ENCODE measurements at places on chromosomes 12 and 14.

DNA sequence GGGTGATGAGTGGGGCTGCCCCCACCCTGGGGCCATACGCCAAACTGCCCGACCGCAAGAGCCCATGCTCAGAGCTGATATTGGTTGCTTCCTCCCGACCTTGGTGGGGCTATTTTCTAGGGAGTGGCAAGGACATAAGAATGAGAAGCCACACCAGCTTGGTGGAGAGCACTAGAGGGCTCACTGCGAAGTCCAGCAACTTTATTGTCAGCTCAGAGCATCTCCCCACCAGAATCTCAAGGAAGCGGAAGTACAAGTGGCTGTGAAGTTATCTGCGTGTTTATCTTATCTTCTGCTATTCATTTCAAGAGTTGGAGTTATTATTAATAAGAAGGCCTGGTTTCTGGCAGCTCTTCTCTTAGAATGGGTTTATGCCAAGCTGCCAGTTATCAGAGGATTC, 4.9 kb upstream of the PLXNC1 start:
- DNase-seq, result no peak

- DNase-seq, result no peak
Observed at GRCh38 chr12:11765817-11766794, 116.6 kb downstream of the ETV6 start.

DNA sequence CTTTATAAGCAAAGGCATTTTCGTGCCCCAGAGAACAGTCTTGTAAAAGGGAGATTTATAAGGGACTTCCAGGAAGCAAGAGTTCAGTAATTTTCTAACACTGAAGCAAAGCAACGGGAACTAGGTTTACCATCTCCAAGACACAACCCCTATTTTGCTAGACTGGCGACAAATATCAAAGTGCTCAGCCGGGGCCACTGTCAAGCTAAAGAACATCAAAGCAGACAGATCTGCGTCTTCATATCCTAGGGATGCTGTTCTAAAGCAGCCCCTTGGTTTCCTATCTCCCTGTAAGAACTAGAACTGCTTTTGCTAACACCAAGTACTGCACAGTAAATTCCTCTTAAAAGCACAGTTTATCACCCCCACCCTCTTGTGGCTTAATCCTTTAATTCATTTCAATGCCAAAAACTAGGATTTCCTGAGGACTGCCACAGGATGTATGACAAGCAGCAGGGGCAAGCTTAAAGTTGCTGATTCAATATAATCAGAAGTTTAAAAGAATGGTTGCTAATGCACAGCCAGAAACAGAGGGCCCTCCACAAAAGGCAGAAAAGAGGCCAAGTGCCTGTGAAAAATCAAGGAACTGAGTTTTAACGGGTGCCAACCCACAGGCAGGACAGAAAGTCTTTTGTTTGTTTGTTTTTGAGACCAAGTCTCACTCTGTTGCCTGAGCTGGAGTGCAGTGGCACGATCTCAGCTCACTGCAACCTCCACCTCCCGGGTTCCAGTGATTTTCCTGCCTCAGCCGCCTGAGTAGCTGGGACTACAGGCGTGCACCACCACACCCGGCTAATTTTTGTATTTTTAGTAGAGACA, 44.0 kb upstream of the ISM2 start:
- DNase-seq, result no peak

GRCh38 chr14:67735336-67736147, 33.9 kb downstream of the RDH12 start:
- no peak for DNase-seq

GRCh38 chr12:122845865-122846621, 10.8 kb downstream of the HIP1R start:
- DNase-seq, result no peak

DNA sequence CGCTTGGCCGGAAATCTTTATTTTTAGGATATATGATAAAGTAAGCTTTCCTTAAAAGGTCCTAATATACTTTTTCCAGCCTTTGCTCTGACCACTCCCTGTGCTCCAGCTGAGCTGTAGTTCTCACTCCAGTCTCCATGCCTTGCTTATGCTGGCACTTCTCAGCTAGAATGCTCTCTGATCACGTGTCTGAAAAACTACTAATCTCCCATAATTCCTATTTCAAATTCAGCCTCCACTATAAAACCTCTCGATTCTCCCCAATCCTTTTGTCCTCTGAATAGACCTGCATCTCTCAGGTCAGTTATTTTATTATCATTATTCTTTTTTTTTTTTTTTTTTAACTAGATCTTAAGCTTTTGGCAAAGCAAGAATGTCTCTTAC, 3.7 kb downstream of the BIN2 start:
- DNase-seq, result no peak

- no peak for DNase-seq
Observed at GRCh38 chr12:108523365-108523764, 8.3 kb downstream of the FICD start.

DNA sequence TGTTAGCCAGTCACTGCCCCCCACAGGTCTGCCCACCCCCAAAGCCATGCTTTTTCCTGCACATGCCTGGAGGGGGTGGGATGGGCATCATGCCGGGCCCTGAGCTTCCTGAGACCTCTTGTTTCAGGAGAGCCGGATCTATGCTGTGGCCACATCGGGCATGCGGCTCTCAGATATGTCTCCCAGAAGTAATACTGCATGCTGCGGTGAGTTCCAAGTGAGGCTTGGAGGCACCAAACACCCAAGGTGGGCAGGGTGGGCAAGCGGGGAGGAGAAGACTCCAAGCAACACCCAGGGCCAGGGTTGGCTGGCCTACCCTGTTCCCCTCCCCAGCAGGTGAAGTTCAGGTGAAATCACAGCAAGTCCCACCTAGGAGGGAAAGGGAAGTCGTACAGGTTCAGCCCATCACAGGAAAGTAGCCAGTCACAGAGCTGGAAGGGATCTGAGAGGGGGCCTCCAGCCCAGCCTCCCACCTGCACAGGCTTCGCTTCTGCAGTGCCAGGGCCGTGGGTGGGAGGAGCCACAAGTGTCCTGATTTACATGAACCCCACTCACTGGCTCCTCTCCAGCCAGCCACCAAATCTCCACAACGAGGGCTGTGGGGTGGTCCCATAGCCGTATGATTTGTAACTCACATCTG, 30.9 kb downstream of the PIGH start:
- DNase-seq, result no peak

DNA sequence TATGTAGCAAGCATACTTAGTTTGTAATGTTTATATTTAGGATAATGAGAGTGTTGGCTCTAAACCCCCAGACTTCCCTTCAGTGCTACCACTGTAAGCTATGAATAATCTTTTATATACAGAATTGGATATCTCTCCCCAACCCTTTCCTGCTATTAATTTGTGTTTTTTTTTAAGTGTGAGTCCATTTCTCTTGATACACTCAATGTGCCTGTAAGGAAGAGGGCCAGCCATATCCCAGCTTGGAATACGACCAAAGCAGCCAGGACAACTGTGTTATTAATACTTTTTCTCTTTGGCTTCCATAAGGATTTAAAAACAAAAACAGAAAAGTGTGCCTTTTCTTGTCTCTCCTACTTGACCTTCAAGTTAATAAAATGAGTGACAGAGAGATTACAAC, 116.7 kb downstream of the SNAPC1 start:
- DNase-seq, result no peak

DNA sequence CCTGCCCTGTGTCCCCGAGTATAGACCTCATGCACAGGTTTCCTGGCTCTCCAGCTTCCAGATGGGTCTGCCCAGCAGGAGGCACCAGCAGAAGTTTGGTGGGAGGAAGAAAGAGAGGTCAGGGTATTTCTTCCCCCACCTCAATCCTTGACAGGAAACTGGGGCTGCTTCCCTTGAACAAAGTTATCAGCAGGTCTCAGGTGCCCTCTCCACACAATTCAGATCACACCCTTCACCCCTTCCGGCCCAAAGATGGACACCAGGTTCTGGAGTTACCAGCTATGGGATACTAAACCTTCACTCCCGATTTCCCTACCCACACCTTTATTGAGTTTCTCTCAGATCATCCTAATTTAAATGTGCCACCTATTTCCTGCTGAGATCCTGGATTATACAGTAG, 1.2 kb downstream of the SART3 start:
- DNase-seq, result no peak

DNA sequence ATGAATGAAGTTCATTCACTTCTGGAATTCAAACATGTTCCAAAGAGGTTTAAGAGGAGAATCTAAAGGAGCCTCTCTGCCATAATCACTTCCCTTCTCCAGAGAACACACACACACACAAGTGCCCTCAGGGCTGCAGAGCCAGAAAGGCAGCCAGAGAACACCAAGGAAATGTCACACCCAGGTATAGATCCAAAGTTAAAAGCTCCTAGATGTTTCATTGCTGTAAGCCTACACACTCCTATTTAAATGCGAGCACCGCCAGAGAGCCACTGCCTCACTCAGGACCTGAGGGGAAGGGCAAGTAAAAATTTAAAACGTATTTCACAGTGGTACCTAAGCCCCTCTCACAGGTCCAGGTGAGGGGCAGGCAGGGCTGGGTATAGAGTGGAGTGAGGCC, 82.4 kb downstream of the TTC9 start:
- no peak for DNase-seq

DNA sequence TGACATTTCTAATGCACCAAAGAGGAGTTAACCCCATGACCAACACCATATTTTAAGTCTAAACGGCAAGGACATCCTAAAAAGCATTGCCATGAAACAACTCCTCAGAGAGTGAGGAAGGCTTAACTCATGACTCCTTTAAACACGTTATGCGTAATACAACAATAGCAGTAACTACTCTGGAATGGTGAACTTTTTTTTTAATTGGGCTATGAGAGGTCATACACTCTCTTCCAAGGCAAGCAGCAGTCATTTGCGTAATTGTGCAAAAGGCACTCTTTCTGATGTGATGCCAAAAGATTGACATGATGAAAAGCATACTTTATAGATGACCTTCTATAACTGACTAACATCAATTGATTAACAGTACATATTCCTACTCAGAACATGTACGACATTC, 39.4 kb downstream of the RHOJ start:
- no peak for DNase-seq

GRCh38 chr12:57237596-57237931, 8.1 kb downstream of the SHMT2 start:
- no peak for DNase-seq

GRCh38 chr14:49505041-49505766, 81.0 kb downstream of the RPS29 start:
- DNase-seq, result no peak

DNA sequence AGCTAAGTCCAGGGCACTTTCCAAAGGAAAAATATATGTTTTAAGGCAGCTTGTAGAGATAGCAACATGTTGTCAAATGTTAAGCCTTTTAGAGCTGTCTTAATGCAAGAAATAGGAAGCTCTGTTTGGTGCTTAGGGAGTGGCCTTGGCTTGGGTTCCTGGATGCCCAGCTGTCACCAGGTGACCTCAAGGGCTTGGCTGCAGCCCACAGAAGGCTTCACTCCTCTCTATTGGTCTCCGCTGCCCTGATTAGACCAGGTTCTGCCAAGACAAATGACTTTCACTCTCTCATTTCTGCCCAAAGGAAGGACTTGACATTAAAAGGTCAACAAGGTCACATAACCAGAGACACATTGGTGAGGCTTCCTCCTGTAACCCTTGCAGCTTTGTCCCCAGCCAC, 76.8 kb downstream of the WSCD2 start:
- no peak for DNase-seq

- no peak for DNase-seq
Observed at GRCh38 chr14:49980027-49980426, 87.1 kb downstream of the ARF6 start.

DNA sequence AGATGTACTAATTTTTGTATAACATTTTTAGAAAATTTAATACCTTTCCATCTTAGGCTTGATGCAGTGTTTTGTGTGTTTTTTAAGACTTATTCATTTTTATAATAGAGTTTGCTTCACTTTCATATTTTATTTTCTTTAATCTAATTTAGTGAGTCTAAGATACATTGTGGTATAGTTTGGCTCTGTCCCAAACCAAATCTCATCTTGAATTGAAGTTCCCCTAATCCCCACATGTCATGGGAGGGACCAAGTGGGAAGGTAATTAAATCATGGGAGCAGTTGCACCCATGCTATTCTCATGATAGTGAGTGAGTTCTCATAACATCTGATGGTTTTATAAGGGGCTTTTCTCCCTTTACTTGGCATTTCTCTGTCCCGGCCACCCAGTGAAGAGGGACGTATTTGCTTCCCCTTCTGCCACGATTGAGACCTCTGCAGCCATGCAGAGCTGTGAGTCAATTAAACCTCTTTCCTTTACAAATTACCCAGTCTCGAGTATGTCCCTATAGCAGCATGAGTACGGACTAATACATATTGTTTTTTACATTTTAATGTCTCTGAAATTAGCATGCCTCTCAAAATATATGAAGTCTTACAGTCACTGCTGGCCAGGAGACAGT, 34.9 kb downstream of the GABARAPL1 start:
- DNase-seq, result no peak

All from stimulated activated CD8-positive, alpha-beta memory T cell treated with anti-CD3 and anti-CD28 coated beads, Interleukin-15, amount 100 ng/mL, for 1 hour (primary cell).